ENCODE measurements at places on chromosomes 12 and 14.

GRCh38 chr12:69885658-69886057 is 60.6 kb downstream of the MYRFL start:
- no peak for DNase-seq

GRCh38 chr12:75481013-75481705 is 604 bp downstream of the GLIPR1 start:
- peak; percentile 24 for DNase-seq

GRCh38 chr14:76812093-76812421 is 625 bp downstream of the ANGEL1 start:
- no peak for DNase-seq

DNA sequence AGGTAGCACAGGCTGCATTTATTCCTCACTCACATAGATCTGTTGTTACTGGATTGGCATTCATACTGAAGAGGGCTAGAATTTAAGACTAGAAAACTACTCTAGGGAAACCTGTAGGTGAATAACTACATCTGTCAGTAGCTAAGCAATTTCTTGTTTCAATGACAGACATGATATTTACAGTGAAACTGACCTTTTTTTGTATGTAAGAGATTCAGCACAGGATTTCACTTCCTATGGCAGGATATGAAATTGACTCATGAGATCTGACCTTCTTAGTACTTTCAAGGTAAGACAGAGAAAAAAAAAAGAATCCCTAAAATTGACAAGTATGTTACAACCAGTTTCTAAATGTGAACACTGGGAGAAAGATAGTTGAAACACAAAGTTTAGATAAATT is 189.8 kb upstream of the SLC16A7 start:
- DNase-seq = no peak

DNA sequence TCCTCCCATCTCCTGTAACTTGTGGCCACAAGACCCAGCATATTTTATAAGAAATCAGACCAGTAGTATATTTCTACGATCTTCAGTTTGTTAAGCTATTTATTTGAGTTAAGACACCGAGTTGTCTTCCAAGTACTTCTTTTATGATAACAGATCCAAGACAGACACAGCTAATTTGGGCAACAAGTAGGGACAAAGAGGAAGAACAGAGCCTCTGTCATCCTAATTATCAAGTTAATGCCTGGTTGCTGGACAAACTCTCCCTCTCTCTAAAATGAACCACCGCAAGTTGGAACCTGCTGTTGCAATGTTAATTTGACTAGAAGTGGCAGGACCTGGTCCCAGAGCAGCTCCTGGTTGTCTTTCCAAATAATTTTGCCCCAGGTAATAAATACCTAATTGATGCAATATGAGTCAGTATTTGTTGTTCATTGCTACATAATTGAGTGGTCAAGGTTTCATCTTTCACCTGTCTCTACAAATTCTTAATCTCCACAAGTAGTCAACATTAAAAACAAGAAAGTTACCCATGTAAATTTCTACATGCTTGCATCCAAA is 323.7 kb downstream of the PAWR start:
- DNase-seq = no peak

DNA sequence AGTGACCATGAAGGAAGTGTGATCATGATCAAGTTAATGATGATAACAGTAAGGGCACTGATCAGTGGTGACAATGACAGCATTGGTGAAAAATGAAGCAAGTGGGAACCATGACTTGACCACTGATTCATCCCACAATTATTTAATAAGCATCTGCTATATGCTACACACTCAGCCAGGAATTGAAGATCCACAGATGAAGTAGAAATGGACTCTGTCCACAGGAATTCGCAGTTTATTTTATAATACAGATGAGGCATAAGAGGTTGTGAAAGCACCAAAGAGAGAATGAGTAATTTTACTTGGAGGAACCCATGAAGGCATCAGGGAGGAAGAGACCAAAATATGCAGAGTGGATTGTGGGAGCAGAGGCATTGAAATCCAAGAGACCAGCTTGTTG is 33.8 kb upstream of the SMUG1 start:
- peak; percentile 75 for DNase-seq

DNA sequence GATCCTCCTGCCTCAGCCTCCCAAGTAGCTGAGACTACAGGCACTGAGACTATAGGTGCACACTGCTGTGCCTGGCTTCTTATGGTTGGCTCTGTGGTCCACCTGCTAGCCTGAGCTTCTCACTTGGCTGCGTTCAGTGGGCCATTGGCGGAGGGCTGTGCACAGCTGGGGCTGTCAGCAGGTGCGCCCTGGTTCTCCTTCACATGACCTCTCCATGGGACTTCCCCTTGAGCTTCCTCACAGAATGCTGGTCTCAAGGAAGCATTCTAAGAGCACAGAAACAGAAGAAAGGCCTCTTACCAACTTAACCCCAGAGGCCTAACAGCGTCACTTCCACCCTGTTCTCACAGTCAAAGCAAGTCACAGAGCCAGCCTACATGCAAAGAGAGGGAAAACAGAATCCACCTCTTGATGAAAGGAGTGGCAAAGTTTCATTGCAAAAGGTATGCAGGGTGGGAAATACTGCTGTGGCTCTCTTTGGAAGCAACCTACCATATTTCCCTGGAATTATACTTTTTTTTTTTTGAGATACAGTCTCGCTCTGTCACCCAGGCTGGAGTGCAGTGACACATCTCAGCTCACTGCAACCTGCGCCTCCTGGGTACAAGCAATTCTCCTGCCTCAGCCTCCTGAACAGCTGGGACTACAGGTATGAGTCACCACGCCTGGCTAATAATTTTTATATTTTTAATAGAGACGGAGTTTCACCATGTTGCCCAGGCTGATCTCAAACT is 9.3 kb downstream of the RILPL2 start:
- no peak for DNase-seq

- no peak for DNase-seq
Observed at GRCh38 chr12:93297032-93297431, 80.7 kb upstream of the NUDT4 start.

- peak; percentile 96 for DNase-seq
Observed at GRCh38 chr14:68544081-68544892, 248.6 kb downstream of the ZFP36L1 start.
